ENCODE measurements at places on chromosomes 3 and 15.

DNA sequence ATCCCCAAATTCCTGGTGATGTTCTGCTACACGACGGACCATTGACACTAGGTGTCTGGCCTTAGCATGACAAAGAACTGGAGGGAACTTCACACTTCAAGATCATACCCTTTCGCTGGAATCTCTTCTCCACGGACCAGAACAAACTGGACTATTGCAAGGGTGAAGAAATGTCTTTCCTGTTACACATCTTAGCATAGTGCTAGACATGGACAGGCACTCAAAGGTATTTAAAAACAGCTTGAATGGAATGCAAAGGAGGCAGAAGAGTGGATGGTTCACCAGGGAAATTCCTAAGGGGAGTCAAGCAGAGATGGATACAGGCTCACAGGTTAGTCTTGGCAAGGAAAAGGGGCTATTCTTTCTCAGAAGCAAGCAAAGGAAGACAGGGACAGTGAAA, 33.5 kb upstream of the PDZRN3 start:
- no peak for DNase-seq

DNA sequence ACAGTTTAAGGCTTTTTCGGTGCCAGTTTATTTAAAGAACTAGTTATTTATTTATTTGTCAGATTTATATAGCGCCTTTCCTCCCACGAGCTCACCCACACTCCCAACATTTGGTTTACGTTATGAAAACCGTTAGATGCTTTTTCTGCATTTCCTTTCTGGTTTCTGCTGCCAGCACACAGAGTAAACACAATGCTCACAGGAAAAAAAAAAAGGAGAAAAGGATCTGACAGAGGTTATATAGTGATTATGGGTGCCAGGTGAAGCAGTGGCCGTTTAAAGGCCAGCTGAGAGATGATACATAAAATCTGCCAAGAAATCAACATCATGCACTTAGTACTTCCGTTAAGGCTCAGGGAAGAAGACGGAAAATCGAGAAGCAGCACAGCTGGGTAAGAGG, 37.9 kb downstream of the ETV5 start:
- DNase-seq: no peak

- DNase-seq: no peak
Measured at GRCh38 chr15:87450314-87450713, 806.2 kb downstream of the NTRK3 start.

DNA sequence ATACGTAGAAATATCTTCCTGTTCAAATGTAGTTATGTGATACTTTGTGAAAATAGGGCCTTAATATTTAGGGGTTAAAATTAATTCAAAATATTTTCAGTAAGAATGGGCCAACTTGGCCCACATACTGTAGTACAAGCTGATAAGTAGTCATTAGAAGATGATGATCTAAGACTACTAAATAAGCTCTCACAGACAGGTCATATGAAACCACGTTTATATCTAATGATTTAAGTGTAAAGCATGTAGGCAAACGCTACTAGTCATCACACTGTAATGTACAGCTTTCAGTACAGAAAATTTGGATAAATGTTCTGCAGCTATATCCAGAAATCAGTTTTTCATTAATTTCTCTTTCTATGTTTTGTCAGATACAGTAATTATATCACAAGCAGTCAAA, 228.6 kb downstream of the UBE2E2 start:
- DNase-seq: no peak

DNA sequence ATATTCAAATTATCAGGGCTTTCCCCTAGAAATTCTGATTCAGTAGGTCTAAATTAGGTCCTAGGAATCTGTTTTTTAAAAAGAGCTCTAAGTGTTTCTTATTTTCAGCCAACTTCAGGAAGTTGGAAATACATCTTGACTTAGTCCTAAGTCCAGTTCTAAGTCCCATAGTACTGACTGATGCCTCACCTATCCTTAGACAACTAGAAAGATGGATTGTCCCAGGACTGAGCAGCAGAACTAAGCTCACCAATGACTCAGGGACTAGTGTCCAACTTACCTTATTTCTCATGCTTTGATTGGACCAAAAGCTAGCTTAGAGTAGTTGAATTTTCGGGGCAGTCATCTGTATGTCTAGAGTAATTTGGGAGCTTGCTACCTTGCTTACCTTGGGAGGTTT, 26.2 kb upstream of the C3orf38 start:
- DNase-seq: no peak

DNA sequence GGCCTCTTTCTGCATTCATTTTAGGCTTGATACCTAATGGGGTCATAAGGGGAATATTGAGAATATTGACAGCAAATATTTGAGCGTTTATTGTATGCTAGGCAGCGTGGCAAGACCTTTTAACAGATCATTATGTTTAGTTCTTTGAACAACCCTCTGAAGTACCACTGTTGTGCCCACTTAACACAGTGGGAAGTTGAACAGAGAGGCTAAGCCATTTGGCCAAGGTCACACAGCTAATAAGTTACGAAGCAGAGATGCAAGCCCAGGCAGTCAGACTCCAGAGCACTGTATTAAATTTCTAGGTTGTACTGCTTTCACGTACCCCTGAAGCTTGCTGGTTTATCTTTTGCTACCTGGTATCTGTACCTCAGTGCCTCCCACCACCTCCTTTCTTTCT, 1.1 kb downstream of the RAB7A start:
- no peak for DNase-seq

GRCh38 chr15:38992506-38992905, 427.9 kb upstream of the RASGRP1 start:
- no peak for DNase-seq

- no peak for DNase-seq
Measured at GRCh38 chr3:100419406-100419805, 18.1 kb downstream of the LNP1 start.

All from activated naive CD8-positive, alpha-beta T cell treated with anti-CD3 and anti-CD28 coated beads for 36 hours (primary cell).